ENCODE measurements at places on chromosomes 16 and 17. TPM values are rescaled to one million over a fixed set of nuclear protein-coding genes. Genes with fewer than 3 reads are reported as not detected.

Gene WDR45B
- total RNA-seq: 75.5 TPM

Gene SLC43A2
- 3.4 TPM for total RNA-seq

Gene NTN1
- 7.0 TPM for total RNA-seq

Gene SLFN14
- total RNA-seq: not detected

Gene ZNF830
- total RNA-seq: 11.4 TPM

Gene HIC1
- total RNA-seq: 0.48 TPM

Gene SYCE1L
- not detected for total RNA-seq

Gene SLC5A11
- total RNA-seq: 0.05 TPM

Gene PTX4
- total RNA-seq: not detected

Gene GLIS2
- total RNA-seq: not detected

Gene EME1
- 13.0 TPM for total RNA-seq

Gene NUPR1
- 64.9 TPM for total RNA-seq

Gene EXOC3L1
- not detected for total RNA-seq

Gene TMIGD1
- not detected for total RNA-seq

Gene TLCD3B
- total RNA-seq: not detected

Gene MRPL12
- total RNA-seq: 29.5 TPM

Gene CSNK2A2
- total RNA-seq: 18.9 TPM

Gene ZNF423
- 0.03 TPM for total RNA-seq

Gene CSH2
- not detected for total RNA-seq

Gene CDRT15
- not detected for total RNA-seq

Gene DVL2
- 86.9 TPM for total RNA-seq

Gene PMP22
- 54.9 TPM for total RNA-seq

Gene CD7
- not detected for total RNA-seq

Gene PAM16
- 57.1 TPM for total RNA-seq

Gene DOC2B
- total RNA-seq: 0.64 TPM

Gene HAS3
- total RNA-seq: 0.05 TPM

Gene MYO15A
- total RNA-seq: 0.08 TPM

Gene GRIN2C
- total RNA-seq: not detected

Gene RAB26
- 0.40 TPM for total RNA-seq

Gene CNEP1R1
- total RNA-seq: 25.2 TPM

Gene CHST5
- total RNA-seq: not detected

Gene RASD1
- 79.9 TPM for total RNA-seq

Gene ADAD2
- 0.11 TPM for total RNA-seq

Gene PRR29
- total RNA-seq: not detected

Gene MYL11
- not detected for total RNA-seq

Gene SLC16A6
- total RNA-seq: 707 TPM

Gene NEUROD2
- total RNA-seq: not detected

Gene ATP2C2
- not detected for total RNA-seq

Gene ACSF3
- total RNA-seq: 20.6 TPM

Gene SLFN12
- total RNA-seq: 4.1 TPM

Gene KRT16
- total RNA-seq: not detected

Gene CALB2
- total RNA-seq: 0.67 TPM

Gene TAF15
- 17.4 TPM for total RNA-seq

Gene NPIPB8
- total RNA-seq: not detected

Gene CDIPT
- total RNA-seq: 74.1 TPM

Gene MPO
- not detected for total RNA-seq

Gene GAST
- not detected for total RNA-seq

Gene ESRP2
- 0.11 TPM for total RNA-seq

Gene MOSMO
- 16.4 TPM for total RNA-seq

Gene YBX2
- 0.08 TPM for total RNA-seq

Gene TSPAN10
- total RNA-seq: 70.6 TPM

Gene DRC7
- total RNA-seq: not detected

Gene TMUB2
- total RNA-seq: 25.7 TPM

Gene KRTAP4-3
- total RNA-seq: not detected

Gene NKD1
- total RNA-seq: 0.74 TPM

Gene TUBG1
- total RNA-seq: 51.7 TPM

Gene OGFOD3
- total RNA-seq: 30.0 TPM

All from SK-MEL-5 (cell line).